ENCODE measurements at places on chromosomes 2 and 18.

GRCh38 chr2:175036582-175037018, 31.4 kb upstream of the CHN1 start:
- no peak for DNase-seq

DNA sequence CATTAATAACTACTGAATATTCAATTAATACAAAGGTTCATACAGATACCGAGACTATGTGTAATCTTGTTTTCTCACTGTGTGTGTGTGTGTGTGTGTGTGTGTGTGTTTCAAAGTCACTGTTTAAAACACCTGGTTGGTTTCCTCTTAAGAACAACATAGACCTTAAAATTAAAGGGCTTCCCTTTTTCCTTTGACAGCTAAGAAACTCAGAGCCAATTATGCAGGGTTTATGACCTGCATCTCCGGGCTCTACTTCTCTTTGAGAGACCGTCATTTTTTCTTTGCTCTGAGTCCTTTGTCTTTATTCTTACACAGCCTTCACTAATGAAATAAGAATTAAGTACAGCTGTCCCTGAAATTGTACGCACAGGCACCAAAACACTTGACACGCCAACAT, 145.6 kb downstream of the HDAC4 start:
- no peak for DNase-seq

GRCh38 chr2:161010503-161011015, 149.7 kb upstream of the TANK start:
- no peak for DNase-seq

DNA sequence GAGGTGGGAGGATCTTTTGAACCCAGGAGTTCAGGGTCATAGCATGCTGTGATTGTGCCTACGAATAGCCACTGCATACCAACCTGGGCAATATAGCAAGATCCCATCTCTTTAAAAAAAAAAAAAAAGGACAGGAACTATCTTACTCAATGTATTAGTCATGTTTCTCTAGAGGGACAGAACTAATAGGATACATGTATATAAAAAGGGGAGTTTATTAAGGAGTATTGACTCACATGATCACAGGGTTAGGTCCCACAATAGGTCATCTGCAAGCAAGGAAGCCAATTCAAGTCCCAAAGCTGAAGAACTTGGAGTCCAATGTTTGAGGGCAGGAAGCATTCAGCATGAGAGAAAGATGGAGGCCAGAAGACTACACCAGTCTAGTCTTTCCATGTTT, 18.8 kb upstream of the CASP10 start:
- no peak for DNase-seq

- DNase-seq: no peak
These were observed 1010.0 kb upstream of the CELF4 start for GRCh38 chr18:38575648-38576047.

DNA sequence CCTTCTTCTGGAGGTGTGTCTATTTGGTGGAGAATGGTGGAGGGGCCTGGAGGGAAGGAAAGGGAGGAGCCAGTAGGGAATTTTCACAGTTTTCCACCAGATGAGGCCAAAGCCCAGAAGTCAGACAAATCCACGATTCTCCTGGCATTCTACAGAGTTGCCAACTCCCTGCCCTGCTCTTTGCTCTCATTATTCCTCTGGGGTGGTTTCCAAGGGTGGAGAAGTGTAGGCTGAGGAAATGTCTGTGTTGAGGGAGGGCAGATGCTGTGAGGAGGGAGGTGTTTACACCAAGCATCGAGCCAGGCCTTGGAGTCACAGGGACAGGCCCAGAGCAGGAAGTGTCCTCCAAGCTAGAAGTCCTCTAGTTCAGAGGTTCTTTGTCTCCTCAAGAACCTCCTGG, 124.1 kb upstream of the LGALSL start:
- DNase-seq: no peak

DNA sequence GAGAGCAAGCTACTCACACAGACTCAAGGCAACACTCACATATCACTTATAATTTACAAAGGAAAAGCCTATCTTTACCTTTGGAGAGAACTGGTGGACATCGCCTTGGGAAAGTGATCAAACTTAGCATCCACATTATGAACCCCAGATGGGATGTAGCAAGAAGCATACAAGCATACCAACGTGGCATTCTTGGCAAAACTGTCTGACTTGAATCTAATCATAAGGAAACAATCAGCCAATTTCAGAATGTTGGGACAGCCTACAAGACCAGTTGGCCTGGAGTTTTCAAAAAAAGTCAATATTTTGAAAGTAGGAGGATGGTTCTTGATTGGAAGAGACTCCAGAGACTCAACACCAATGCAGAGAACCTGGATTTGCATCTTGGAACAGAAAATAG, 79.1 kb upstream of the PMAIP1 start:
- no peak for DNase-seq

- no peak for DNase-seq
These were observed 598.4 kb downstream of the MBD2 start for GRCh38 chr18:53625997-53626599.

Data from activated CD4-positive, alpha-beta T cell treated with anti-CD3 and anti-CD28 coated beads, Interleukin-2, amount 50 U/mL, for 24 hours (primary cell).